ENCODE measurements at places on chromosomes 7 and 10.

- DNase-seq, result no peak
Observed at GRCh38 chr7:133794479-133794878, 332.7 kb upstream of the LRGUK start.

GRCh38 chr10:127921753-127922145 lies 14.8 kb downstream of the PTPRE start:
- no peak for DNase-seq

DNA sequence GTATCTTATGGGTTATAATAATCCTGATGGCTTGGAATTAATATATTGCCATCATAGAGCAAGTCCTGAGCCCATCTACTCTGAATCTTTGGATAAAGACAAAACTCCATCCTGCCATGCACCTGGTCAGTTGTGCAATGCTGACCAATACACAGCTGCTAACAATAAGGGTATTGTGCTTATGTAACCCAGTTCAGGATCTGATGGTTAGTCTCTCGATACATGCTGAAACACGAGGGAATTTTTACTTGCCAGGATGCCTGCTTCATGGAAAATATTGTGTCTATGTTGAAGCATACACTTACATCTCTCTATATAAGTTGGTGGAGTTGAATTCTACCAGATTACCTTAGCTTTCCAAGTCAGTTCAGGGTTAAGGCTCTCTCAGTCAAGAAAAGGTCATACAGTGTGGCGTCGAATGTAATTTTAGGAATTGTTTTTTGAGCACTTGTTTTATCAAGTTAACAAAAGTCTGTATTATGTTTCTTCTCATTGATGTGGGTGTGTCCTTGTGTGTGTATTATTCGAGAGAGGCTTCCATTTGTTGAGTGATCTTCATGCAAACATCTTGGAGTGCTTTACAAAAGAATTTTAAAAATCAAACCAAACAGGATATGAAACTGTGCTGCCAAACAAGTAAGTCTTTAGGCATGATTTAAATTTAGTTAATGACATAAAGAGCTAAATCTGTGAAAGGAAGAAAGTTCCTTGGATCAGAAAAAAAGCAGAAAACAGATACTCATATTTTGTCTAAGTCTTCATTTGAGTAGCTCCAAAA lies 449.1 kb downstream of the SUGCT start:
- no peak for DNase-seq

DNA sequence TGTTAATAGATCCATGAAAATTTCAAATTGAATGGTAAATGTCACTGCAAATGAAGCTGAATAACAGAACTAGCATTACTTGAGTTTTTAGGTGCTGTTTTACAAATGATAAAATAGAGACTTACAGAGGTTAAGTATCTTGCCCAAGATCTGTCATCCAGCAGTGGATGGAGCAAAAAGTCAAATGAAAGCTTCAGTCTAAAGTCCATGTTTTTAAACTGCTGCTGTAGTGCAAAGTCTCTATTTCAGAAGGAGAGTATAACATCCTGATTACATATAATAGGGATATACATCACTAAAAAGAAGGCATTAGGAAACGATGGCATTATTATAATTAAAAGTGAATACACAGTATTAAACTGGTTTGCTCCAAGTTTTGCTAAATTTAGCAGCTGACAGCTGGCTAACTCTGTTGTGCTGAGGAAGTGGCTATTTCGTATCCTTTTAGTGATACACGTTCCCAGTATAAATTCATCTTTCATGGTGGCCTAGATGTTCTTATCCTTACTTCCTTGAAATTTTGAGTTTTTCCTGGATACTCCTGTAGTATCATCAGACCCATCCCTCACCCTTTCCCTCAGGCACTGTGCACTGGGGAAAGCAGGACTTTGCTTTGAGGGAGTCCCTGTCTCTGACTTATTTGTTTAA lies 603.2 kb downstream of the MAGI2 start:
- DNase-seq, result no peak

- peak; percentile 6 for DNase-seq
Observed at GRCh38 chr7:75624134-75624832, 114.5 kb downstream of the HIP1 start.

- no peak for DNase-seq
Observed at GRCh38 chr7:152527610-152528032, 91.8 kb upstream of the KMT2C start.

DNA sequence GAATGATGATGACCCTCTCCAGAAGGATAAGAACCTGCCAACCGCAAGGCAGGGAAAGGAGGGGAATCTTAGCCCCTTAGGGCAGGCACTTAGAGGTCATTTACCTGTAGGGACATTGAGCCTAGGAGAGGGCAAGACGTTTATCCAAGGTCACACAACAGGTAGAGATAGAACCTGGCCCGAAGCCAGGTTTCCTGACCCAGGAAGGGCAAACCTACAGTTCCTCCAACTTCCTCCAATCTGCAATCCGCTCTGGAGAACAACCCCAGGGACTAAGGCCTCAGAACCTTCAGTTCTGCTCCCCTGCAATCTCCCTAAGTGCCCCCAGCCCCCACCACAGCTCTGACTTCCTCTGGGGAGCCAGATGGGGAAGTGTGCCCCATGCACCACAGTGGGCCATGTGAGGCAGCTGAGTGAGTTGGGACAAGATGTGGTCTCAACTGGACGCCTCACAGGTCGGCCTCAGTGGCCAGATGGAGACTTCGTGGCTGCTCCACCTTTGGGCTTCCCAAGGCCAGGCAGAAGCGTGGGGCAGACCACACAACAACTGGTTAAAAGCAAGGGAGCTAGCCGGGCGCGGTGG lies 1.4 kb upstream of the PSAP start:
- DNase-seq, result peak; percentile 50

- DNase-seq, result no peak
Observed at GRCh38 chr7:55299273-55299967, 65.7 kb upstream of the LANCL2 start.

GRCh38 chr10:69873135-69873639 lies 71.5 kb downstream of the COL13A1 start:
- DNase-seq, result no peak

GRCh38 chr7:103121641-103122040 lies 27.3 kb downstream of the NAPEPLD start:
- no peak for DNase-seq

GRCh38 chr10:58647376-58648112 lies 134.9 kb downstream of the BICC1 start:
- DNase-seq, result no peak

DNA sequence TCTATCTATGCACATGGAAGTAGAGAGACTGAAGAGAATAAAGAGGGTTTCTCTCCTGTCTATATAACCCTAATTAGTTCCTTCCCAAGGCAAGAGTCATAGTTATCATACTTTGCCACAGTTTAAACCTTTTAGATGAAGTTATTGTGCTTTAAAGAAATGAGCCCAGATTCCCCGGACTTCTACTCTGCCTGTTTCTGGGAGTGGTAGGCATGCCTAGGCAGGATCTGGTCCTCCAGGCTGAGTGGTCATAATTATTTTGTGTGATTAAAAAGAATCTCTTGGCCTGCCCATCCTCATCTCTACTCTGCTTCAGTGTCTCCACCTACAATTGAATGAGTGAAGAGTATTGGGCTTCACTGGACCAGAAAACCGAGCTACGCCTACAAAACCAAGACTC lies 179.2 kb downstream of the IMMP2L start:
- no peak for DNase-seq

DNA sequence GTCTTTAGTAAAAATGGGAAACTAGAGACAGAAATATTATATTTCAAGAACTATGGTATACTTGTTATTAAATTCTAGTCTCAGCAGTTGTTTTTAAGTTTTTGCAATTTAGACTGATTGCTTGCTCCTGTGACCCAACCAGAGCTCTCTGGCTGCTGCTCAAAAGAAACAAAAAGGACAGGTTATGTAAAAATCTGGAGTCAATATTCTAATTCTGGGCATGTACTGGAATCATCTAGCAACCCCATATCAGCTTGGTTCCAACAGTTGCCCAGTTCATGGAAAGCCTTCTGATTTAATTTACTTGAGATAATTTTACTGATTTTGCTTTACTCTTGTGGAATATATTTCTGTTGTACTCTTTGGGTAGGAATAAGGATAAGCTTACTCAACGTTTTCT lies 10.3 kb downstream of the KCP start:
- no peak for DNase-seq

GRCh38 chr10:74880041-74880440 lies 53.6 kb downstream of the KAT6B start:
- DNase-seq, result no peak

DNA sequence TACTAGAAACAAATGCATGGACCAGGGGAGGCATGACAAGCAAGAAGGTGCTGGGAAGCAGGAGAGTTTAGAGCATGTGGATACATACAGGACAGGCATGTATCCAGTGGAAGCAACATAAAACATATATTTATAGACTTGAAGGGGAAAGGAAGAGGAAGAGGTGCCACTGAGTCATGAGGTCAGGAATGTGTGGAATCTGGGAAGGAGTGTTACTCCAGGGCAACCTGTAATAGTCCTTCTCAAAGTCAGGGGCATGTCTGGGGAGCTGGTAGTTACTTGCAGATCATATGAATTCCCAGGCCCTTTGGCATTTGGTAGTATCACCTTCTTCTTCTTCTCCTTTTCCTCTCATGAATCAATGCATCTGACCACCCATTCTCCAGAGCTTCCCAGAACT lies 246.6 kb downstream of the XPNPEP1 start:
- no peak for DNase-seq

DNA sequence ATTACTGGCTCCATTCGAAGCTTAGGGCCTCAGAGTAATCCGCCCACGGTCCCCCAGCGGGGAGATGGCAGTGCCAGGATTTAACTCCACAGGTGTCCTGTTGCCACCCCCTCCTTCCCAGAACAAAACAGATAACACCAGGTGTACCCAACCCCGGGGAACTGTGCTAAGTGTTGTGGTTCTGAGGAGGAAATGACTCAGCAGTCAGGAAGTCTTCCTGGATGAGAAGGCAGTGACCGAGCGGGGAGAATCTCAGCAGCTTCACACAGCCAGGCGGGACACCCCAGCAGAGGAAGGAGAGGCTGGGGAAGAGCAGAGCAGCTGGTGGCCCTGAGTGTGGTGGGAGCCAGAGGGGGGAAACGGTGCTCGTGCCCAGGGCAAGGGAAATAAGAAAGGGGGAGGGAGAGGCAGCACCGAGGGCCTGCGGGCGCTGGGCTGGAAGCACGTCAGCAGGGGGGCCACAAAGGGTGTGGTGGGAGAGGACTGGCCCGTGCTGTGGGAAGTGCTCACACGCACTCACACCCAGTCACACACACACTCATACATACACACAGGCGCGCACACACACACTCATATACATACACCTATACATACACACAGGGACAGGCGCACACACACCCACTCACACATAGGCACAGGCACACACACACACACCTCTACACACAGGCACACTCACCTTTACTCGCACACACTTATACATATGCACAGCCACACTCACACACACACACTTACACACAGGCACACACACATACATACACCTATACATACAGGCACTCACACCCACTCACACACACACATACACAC lies 59.8 kb upstream of the CHST15 start:
- no peak for DNase-seq

- no peak for DNase-seq
Observed at GRCh38 chr7:42736931-42737330, 174.9 kb downstream of the C7orf25 start.

- no peak for DNase-seq
Observed at GRCh38 chr7:115827305-115828045, 203.1 kb downstream of the TFEC start.
